Left kidney (tissue), 8 donors: ENCODE measurements at places on chromosomes 13 and 19. TPM values are rescaled to one million over a fixed set of nuclear protein-coding genes. Genes with fewer than 3 reads are reported as not detected.

AKAP8L gene
- polyA plus RNA-seq, result 119 TPM

SPRED3 gene
- 1.4 TPM for polyA plus RNA-seq

HCST gene
- 1.1 TPM for polyA plus RNA-seq

FXYD3 gene
- polyA plus RNA-seq, result 18.6 TPM

CGB7 gene
- polyA plus RNA-seq, result 0.78 TPM

ZNF700 gene
- 29.6 TPM for polyA plus RNA-seq
